Sciatic nerve (tissue), 2 donors: ENCODE measurements at places on chromosomes 5 and 9.

DNA sequence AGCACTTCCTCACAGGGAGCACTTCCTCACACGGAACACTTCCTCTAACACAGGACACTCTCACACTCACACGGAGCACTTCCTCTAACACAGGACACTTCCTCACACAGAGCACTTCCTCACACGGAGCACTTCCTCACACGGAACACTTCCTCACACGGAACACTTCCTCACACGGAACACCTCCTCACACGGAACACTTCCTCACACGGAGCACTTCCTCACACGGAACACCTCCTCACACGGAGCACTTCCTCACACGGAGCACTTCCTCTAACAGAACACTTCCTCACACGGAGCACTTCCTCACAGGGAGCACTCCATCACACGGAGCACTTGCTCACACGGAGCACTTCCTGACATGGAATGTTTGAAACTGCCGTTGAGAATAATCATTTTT, 13.4 kb downstream of the POMT1 start:
- no peak for DNase-seq

- DNase-seq: no peak
Observed at GRCh38 chr9:109289931-109290330, 30.9 kb downstream of the EPB41L4B start.

- DNase-seq: no peak
Observed at GRCh38 chr5:67147760-67148159, 48.8 kb downstream of the CD180 start.

GRCh38 chr5:151451626-151452520, 4.5 kb downstream of the SLC36A1 start:
- no peak for DNase-seq

DNA sequence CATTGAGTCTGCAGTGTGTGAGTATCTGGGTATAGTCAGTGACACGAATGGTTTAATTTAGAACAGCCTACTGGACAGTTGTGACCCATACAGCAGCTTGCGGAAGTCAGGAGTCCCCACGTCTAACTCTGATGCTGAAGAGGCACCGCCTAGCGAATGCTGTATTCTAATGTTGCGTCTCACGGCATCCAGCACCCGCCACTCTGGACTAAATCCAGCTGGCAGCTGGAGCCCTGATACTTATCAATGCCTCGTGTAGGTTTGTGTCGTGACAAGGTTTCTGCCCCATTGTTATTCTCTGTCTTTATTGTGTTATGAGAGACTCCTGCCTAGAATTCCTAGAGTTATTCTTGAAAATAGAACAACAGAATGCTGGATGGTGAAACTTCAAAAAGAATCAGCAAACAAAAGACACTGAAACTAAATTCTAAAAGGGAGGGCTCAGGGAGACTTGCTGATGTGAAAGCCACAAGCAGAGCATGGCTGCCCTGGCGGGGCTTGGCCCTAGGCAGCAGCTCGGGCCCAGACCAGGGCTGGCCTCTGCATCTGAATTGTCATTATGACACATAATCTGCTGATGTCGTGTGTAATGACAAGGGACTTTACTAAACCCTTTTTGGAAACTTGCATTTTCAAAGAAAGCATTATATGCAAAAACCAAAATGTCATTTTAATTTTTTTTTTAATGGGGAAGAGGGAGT, 123.5 kb upstream of the ICE1 start:
- DNase-seq: no peak

GRCh38 chr5:80701597-80701996, 46.8 kb upstream of the DHFR start:
- DNase-seq: no peak

DNA sequence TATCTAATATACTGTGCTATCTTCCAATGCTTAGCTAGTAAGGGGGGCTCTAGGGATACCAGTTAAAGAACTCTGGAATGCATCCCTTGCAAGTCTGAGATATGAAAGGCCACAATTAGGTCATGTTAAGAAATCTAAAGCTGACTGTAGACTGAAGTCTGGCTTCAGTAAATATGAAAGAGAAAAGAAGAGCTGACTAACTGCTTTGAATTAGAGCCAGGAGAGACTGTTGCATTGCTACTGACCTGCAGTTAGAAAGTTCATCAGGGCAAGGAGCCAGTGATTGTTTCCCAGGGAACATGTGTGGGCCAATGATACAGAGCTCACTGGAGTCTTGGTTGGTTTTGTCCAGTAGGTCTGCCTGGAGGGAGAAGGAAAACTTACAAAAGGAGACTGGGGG, 472.1 kb upstream of the TNC start:
- DNase-seq: no peak

- DNase-seq: no peak
Observed at GRCh38 chr5:133265720-133266526, 214.1 kb downstream of the HSPA4 start.

- peak; percentile 71 for DNase-seq
Observed at GRCh38 chr5:5497152-5497788, 74.8 kb downstream of the ICE1 start.

- DNase-seq: no peak
Observed at GRCh38 chr5:62780230-62780629, 201.6 kb downstream of the LRRC70 start.

DNA sequence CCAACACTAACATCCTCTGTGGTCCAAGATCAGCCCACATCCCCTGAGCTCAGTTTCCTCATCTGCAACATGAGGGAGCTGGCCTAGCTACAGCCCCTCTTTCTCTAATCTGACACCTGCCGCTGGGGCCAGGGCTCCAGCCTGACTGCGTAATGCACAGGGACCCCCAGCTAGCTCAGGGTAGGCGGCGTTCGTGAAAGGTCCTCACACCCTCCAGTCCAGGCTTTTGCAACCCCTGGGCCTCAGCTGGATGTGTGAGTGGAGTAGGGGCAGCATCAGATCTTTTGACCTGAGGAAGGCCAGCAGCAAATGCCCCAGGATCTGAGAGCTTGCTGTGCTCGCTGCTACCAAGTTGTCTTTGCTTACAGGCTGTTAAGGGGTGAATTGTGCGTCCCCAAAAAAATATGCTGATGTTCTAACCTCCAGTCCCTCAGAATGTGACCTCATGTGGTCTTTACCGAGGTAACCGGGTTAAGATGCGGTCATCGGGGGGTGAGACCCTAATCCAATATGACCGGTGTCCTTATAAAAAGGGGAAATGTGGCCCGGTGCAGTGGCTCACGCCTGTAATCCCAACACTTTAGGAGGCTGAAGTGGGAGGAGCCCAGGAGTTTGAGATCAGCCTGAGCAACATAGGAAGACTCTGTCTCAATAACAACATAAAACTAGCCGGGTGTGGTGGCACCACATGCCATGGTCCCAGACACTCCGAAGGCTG, 47.8 kb downstream of the PLPP7 start:
- DNase-seq: peak; percentile 42

DNA sequence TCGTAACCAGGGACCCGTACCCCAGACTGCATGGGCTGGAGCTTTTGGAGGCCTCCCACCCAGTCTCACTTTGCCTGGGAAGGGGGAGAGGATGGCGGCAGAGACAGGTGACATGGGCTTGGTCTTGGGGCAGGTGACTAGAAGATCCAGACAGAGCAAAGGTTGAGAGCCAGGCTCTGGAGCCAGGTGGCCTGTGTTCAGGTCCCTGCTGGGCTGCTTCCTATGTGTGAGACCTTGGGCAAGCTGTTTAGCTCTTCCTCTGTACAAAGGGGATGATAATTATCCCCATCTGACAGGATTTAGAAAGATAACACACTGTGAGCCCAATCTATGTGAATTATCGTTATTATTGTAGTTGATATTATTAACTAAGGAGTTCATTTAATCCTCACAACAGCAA, 16.1 kb upstream of the NDST1 start:
- no peak for DNase-seq

DNA sequence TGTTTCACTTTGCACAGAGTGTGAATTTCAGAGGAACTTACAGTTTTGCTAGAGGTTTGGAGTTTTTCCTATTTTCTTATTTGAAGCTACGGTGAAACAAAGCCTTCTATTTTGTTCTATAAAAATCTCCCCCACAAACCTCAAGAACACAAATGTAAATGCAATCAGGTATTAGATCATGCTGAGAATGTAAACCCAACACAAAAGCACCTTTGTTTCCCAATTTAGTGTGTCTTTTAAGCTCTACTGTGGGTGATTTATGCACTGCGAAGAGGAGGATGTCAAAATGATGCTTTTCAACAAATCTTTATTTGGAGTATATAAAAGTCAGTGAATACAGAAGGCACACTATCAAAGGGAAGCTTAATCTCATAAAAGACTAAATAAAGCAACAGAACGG, 4.3 kb upstream of the DRD1 start:
- no peak for DNase-seq

GRCh38 chr5:5687113-5687512, 264.6 kb downstream of the ICE1 start:
- DNase-seq: no peak

GRCh38 chr9:4301971-4302427, 2.1 kb upstream of the GLIS3 start:
- peak; percentile 65 for DNase-seq

GRCh38 chr5:153900703-153901395, 137.9 kb downstream of the FAM114A2 start:
- DNase-seq: no peak

GRCh38 chr9:137130176-137130755, 8.7 kb upstream of the GRIN1 start:
- no peak for DNase-seq

DNA sequence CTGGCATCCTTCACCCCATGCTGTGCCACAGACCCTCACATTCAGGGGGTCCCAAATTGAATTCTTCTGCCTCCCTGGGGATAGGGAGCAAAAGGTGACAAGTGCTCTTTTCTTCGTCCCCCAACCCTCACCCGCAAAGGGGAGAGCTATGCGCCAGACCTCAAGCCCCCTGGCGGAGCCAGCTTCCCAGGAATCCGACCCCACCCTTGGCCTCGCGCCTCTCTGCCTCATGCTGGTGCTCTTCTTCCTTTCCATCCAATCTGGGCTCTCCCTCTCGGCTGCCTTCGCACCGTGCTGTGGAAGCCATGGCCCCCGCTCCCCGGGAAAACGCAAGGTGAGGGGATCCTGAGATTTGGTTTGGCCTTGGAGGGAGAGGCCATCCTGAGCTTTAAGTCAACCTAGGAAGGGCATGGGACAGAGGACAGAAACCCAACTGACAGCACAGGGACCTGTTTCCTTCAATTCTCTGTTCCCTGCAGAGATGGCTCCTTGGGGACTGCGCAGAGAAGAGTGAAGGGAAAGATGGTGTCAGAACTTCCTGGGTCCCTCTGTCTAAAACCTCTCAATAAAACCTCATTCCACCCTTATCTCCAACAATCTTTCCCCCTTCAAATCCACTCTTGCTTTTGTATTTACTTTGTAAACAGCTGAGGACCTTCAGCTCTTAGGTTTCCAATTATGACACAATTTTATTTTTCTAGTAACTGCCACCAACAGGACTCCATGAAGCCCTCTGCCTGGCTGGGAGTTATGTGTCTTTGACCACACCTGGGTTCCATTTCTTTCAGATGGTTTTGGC, 36.3 kb upstream of the CRB2 start:
- DNase-seq: no peak

GRCh38 chr5:142971303-142972013, 201.3 kb downstream of the ARHGAP26 start:
- DNase-seq: no peak

GRCh38 chr5:55108661-55109060, 6.2 kb downstream of the GZMA start:
- no peak for DNase-seq

DNA sequence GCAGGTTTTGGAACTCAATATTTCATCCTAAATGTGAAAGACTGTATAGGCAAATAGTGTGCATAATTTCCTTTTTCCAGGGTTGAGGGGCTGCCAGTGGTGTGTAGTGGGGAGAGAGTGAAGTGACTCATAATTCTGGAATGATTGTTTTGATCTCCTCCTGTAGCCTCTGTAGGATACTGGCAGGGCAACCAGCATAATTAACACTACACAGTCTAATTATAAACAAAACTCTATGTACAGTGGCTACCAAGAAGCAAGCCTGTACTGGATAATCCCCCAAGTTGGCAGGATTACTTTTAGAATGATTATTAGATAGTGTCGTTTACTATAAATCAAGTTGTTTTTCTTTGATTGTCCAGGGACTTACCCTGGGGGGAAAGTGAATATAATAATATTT, 32.2 kb downstream of the LNPEP start:
- no peak for DNase-seq

DNA sequence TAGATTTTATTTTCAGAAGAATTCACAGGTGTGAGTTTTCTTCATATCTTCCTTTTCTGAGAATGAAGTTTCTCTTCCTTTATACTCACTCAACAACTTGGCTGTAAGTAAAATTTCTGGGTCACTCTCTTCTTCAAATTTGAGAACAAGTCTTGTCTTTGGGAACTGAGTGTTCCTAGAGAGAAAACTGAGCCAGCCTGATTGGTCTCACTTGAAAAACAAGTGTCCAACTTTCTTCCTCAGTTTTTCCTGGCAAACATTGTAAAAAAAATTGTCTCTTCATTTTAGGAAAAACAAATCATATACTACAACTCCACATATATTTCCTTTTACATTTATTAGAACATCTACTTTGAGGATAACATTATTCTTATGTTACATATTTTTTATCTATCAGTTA, 156.1 kb upstream of the GHR start:
- no peak for DNase-seq

DNA sequence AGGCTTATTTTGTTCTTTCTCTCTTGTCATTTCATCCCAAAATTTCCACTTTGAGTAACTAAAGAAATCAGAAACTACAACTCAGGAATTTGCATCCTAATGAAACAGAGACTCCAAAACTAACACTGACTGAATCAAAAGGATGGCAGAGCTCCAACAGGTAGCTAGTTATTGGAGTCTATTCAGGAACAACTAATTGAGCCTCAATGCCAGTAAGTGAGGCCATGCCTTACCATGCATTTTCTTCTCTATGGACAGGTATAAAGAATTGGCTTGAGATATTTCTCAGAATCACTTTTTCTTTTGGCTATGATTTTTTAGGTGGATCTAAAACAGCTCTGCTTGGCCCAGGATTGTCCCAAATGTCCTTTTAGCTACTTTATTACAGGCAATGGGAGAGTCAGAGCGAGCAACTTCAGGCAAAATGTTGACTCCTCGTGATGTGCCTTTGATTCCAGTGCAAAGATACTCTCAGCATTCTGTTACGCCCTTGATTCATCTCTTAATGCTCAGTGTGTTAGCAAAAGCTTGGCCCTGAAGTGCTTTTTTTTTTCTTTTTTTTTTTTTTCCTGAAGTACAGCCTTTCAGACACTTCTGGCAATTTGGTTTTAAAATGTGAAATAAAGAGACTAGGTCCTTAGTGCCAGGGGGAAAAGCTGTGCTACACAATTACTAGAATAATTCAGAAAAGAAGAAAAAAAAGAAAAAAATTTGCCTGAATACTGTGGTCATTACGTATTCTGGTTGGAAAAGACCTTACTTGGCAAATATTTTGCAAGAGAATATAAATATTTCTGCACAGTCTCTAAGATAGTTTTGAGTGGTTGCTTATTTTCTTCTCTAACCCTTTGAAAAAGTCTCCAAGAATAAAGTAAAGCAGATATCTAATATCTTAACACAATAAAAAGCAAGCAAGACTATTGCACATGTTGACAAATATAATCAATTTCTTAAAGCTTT, 423.7 kb downstream of the ANXA1 start:
- DNase-seq: no peak

- peak; percentile 58 for DNase-seq
Observed at GRCh38 chr9:124217836-124218437, 39.8 kb upstream of the NEK6 start.

GRCh38 chr5:3023656-3024055, 272.2 kb upstream of the IRX2 start:
- no peak for DNase-seq
